Endodermal cell (in vitro differentiated cells): ENCODE measurements at places on chromosomes 3 and 15. TPM values are rescaled to one million over a fixed set of nuclear protein-coding genes. Genes with fewer than 3 reads are reported as not detected.

DNA sequence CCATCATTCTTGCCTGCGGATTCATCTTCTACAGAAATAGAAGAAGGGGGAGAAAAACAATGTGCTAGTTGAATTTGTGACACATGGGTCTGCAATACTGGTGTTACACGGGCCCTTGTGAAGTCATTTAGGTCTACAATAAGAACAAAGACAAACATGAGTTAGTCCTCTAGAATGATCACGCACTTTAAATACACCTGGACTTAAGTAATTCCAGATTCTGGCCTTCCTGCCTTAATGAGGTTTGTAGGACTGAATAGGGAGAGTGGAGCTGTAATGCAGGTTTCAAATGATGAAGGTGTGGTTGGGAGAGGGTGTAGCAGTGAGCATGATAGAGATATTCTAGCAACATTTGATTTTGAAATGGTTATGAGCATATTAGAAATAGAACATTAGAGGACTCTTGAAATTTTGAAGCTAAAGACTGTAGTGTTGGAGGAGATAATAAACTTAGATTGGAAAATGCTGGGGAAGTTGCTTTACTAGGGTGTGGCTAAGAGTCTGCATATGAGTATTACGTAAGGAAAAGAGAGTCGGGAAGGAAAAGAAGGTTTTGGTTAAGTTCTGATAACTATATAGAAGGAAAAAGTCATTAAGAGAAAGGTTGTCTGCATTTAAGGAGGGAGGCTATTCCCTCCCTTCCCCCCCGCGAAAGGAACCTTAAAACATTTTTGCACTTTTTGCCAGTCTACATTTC lies 606 bp downstream of the EIF2A start:
- H3K27ac ChIP-seq, result peak overlapping the region; percentile 91
- DNase-seq, result no peak
- no peaks in the 10 kb centered on the region for H3K4me1 ChIP-seq
- peak overlapping the region; percentile 98 for H3K4me3 ChIP-seq
- H3K27me3 ChIP-seq, result no peaks in the 10 kb centered on the region

GRCh38 chr3:72483554-72484104 lies 364.6 kb downstream of the SHQ1 start:
- H3K27ac ChIP-seq, result no peak overlapping the region
- DNase-seq, result no peak
- no peaks in the 10 kb centered on the region for H3K27me3 ChIP-seq
- no peak overlapping the region for H3K4me3 ChIP-seq
- no peaks in the 10 kb centered on the region for H3K4me1 ChIP-seq
- H3K36me3 ChIP-seq, result no peaks in the 10 kb centered on the region

- no peaks in the 10 kb centered on the region for H3K4me1 ChIP-seq
- H3K27me3 ChIP-seq, result no peaks in the 10 kb centered on the region
- no peak for DNase-seq
- H3K36me3 ChIP-seq, result no peaks in the 10 kb centered on the region
- no peak overlapping the region for H3K27ac ChIP-seq
- H3K4me3 ChIP-seq, result no peak overlapping the region
These were observed 31.5 kb upstream of the MINDY4B start for GRCh38 chr3:150936693-150937092.

DNA sequence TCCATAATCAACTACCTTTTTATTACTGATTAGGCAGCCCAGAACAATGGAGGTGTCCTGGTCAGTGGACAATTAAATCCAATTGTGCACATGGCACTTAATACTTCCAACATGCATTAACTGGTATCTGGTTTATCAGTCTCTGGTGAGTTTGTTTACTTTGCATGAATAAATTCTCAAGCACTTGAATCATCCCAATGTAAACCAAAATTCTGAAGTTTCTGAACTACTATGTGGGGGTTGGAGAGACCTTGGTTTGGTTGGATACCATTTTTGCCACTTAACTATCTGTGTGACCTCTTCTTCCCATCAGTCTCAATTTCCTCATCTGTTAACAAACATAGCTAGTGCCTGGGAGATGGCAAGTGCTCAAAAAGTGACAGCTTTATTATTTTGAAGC lies 70.5 kb upstream of the MAP4 start:
- H3K27ac ChIP-seq, result no peak overlapping the region
- peaks cover 28% of the 10 kb centered on the region for H3K36me3 ChIP-seq
- peak overlapping the region; percentile 92 for H3K4me3 ChIP-seq
- no peak for DNase-seq
- H3K27me3 ChIP-seq, result no peaks in the 10 kb centered on the region
- H3K4me1 ChIP-seq, result no peaks in the 10 kb centered on the region

GRCh38 chr15:52233405-52233804 lies 42.2 kb upstream of the GNB5 start:
- H3K27ac ChIP-seq, result no peak overlapping the region
- no peak for DNase-seq
- no peak overlapping the region for H3K4me3 ChIP-seq
- H3K27me3 ChIP-seq, result no peaks in the 10 kb centered on the region
- H3K4me1 ChIP-seq, result peaks cover 7% of the 10 kb centered on the region

- H3K36me3 ChIP-seq, result no peaks in the 10 kb centered on the region
- no peak overlapping the region for H3K27ac ChIP-seq
- no peaks in the 10 kb centered on the region for H3K4me1 ChIP-seq
These were observed 364.9 kb upstream of the MCTP2 start for GRCh38 chr15:93866476-93866875.

Gene CCR8
- total RNA-seq, result not detected in 3 replicates
